ENCODE measurements at places on chromosomes 12 and 14.
A peak's percentile ranks its signal among the peaks of the same experiment; 100 is the strongest.

DNA sequence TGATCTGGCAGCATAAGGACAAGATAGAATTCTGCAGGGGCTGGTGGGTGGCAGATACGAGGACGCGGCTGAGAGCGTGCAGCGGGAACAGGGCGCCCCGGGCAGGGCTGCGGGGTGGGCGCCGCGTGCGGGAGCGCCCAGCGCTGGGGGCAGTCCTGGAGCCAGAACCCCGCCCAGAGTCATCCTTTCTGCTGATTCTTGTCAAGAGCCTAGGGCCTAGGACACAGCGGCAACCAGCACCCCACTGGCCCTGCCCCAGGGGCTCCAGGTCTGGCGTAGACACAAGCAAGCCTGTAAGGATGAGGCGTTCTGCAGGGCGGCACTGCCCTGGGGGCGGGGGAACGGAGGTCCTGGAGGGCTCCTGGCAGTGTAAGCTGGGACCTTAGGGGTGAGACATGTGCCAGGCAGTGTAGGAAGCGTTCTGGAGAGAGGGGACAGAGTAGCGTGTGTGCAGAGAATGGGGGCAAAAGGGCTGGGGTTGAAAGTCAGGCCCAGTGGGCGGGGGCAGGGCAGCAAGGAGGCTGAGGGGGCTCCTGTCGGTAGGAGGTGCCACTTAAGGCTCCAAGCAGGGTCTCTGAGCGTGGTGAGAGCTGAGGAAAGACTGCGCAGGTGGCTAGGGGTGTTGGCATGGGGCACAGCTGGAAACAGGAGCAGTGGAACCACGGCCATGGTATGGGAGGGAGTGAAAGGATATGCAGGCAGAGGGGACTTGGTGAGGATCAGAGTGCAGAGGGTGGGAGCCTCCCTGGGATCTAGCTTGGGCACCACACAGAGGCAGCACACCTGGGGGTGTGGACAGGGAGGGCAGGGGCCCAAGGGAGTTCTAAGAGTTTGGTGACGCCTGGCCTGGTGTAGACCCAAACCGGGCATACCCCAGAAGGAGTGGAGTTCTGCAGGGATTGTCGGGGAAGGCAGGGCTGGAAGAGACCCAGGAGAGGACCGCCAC lies 845 bp upstream of the AHNAK2 start:
- DNase-seq, result no peak

GRCh38 chr14:91805659-91806058 lies 61.7 kb downstream of the TC2N start:
- no peak for DNase-seq

DNA sequence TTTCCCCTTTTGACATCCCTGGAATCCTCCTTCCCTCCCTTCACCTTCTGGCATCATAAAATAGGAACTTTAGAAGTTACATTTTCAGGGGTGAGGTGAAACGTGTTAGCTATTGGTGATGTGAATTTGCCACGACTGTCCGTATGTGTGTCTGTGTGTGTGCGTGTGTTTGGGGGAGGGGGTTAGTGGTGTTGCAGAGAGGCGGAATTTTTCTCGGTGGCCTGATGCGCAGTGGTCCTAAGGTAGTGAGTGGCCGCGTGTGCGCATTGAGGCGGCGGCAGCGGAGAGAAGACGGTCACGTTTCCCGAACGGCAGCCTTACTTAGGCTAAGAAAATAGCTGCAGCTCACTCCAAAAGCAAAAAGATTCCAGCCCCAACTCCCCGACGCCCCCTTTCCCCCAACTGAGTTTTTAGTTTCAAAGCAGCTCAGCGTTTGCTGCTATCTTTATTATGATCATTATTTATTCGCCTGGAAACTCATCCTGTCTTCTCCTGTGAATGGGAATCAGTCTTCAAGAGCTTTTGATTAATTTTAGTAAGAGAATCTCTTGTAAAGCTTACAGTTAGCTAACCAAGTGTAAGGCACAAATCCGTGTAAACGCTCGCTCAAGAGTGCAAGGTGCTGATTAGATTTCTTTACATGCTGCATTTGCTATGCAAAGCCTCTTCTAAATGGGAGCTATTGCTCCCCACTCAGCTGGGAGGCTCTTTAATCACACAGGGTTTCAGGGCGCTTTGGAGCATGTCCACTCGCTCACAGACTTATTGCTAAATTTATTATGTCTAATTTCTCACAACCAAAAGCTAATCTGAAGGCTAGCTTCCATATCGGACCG lies 4.7 kb downstream of the FLRT2 start:
- no peak for DNase-seq

DNA sequence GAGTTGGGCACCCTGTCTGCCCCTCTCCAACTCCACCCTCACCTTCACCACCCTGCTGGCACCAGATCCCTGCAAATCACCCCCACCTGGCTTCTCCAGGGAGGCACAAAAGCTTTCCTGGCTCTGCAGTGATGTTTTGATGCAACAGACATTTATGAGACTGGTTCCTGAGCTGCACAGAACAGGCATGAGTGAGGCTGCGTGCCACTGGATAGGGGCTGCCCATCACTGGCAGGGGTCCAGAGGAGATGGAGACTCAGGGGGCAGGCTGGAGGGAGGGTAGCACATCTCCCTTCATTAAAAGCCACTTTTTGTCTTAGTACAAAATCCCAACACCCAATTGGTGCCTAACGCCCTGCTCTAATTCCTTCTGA lies 17.3 kb upstream of the ZDHHC22 start:
- DNase-seq, result no peak

- no peak for DNase-seq
Measured at GRCh38 chr14:75260025-75260763, 18.4 kb upstream of the FOS start.

DNA sequence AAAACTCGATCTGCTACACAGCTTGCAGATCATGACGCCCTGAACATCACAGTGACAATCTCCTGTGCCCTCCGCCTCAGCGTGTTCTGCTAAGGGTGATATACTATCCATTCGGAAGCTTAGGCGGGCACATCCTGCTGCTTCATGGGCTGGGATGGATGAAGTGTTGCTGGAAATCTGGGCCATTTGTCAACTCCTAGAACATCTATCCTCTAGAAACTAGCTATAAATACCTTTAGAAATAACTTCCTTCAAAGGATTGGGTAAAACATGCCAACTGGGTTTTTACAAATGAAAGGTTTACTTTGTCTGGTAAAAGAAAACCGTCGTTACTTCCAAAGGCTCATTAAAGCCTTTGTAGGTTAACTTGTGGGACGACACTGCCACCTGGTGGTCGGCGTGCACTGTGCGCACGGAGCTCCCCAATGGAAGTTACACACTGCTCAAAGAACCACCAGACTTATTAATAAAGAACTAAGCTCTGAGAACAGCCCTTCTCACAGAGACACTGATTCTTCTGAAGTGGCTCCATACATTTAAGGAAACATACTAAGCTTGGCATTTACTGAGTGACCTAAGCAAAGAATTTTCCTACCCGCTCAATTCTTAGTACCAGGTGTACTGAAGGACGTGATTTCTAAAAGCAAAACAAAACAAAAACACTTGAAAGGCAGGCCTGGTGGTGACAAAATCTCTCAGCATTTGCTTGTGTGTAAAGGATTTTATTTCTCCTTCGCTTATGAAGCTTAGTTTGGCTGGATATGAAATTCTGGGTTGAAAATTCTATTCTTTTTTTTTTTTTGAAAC lies 21.6 kb upstream of the CACNA2D4 start:
- DNase-seq, result peak; percentile 77

GRCh38 chr12:114302117-114302516 lies 103.8 kb downstream of the TBX5 start:
- no peak for DNase-seq

DNA sequence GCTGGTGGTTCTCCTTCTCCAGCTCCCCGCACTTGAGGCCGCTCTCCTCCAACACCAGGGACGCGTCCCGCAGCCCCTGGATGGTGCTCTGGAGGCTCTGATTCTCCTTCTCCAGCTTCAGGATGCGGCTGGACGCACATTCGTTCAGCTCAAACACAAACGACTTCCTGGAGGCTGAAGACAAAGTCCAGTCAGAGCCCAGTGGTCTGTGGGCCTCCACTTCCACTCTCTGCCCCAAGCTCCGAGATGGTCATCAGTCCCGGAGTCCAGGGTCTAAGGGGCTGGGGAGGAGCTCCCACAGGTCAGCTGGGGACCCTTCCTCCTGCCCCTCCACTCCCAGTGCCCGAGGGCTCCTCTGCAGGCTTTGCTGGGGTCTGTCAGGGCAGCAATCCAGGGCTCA lies 76.6 kb upstream of the GPR68 start:
- DNase-seq, result no peak

GRCh38 chr14:28242895-28243294 lies 523.7 kb upstream of the FOXG1 start:
- DNase-seq, result no peak

GRCh38 chr12:131673888-131674257 lies 37.0 kb upstream of the SFSWAP start:
- no peak for DNase-seq

GRCh38 chr12:117907108-117907689 lies 61.6 kb downstream of the KSR2 start:
- no peak for DNase-seq

DNA sequence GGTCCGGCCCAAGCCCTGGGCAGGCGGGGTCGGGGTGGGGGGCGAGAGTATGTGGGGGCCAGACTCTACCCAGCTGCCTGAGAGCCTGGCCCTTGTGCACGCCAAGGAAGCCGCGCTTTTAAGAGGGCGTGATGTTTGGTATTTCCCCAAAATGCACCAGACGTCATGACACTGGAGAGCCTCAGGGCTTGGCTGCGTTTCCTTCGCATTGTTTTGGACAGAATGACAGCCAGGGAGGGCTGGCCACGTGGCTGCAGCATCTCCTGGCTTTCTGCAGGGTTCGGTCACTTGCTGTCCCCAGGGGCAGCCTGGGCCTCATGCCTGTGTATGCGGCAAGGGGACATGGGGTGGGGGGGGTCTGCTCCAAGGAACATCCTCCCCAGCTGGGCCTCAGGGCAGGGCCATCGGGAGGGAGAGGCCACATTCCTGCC lies 16.1 kb upstream of the NUDT14 start:
- no peak for DNase-seq

DNA sequence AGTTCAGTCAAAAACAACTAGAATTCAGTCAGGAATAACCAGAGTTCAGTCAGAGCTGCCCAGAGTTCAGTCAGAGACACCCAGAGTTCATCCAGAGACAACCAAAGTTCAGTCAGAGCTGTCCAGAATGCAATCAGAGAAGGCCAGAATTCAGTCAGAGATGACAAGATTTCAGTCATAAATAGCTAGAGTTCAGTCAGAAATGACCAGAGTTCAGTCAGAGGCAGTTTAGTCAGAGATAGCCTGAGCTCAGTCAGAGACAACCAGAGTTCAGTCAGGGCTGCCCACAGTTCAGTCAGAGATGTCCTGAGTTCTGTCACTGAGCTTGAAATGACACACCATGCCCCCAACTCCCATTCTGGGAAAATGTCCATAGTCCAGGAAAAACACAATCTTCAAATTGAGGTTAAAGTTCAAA lies 1102.8 kb downstream of the BCL11B start:
- no peak for DNase-seq

DNA sequence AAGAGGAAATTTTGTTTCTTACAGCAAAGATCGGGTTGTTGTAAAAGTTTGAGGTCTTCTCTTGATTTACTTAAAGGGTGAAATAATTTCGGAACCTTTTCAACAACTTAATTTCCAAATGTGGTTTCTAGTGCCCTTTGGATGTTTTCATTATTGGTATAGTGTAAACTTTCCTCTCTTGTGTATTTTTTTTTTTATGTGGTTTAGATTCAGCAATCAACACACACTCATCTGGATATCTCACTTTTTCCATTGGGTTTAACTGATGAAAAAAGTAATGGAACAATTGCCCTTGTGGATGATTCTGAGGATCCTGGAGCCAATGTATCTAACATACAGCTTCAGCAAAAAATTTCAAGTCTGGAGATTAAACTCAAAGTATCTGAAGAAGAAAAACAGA lies 116.3 kb downstream of the CCDC91 start:
- no peak for DNase-seq

GRCh38 chr14:37195327-37195726 lies 2.4 kb upstream of the MIPOL1 start:
- no peak for DNase-seq

DNA sequence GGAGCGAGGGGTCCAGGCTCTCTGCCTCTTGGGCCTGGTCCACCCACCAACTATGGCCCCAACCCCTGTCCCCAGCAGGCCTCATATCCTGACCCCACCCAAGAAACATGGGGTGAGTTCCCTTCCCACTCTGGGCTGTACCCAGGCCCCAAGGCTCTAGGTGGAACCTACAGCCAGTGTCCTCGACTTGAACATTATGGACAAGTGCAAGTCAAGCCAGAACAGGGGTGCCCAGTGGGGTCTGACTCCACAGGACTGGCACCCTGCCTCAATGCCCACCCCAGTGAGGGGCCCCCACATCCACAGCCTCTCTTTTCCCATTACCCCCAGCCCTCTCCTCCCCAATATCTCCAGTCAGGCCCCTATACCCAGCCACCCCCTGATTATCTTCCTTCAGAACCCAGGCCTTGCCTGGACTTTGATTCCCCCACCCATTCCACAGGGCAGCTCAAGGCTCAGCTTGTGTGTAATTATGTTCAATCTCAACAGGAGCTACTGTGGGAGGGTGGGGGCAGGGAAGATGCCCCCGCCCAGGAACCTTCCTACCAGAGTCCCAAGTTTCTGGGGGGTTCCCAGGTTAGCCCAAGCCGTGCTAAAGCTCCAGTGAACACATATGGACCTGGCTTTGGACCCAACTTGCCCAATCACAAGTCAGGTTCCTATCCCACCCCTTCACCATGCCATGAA lies 8.6 kb downstream of the ARHGAP9 start:
- no peak for DNase-seq

DNA sequence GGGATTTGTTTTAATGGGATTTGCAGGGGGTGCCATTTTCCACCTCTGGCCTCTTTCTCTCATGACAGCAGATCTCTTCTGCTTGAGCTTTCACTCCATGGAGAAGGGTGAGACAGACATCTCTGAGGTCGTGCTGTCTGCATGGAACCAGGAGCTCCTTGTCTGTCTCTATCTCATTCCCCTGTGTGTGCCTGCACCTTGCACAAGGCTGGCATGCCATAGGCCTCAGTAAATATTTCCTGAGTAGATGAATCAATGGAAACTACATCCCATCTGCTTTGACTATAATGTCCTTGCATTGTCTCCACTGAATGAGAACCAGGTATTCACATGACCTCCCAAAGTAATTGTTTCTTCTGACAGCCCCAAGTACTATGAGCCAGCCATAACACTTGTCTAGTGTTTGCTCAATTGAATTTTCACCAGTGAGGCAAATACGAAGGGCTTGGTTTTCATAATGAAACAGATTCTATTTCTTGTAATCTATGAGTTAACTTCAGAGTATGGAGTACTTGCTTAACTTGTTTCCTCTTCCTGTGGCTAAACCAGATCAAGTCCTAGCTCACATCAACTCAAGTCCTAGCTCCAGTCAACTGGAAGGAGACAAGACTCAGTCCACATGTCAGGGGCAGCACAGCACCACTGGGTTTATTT lies 32.3 kb downstream of the KCNK13 start:
- no peak for DNase-seq

DNA sequence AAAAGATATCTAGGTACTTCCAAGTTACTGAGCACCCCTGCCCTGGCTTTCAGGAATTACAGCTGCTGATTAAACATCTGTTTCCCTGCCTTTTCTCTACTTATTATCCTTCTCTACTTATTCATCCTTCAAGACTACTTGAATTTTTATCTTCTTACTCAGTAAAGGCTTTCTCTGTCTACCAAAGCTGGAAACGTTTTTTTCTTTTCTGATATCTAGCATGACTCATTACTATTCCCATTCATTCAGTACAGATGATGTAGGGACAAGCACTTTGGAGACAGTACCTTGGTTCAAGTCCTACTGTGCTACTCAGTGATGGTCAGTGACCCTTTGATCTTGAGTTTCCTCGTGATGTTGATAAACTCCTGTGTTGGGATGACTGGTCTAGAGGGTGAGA lies 848.7 kb downstream of the NRXN3 start:
- DNase-seq, result no peak

All from activated CD8-positive, alpha-beta memory T cell treated with anti-CD3 and anti-CD28 coated beads for 1 hour (primary cell).